ENCODE measurements at places on chromosomes 7 and 10.
A peak's percentile ranks its signal among the peaks of the same experiment; 100 is the strongest.

- H3K4me1 ChIP-seq, result peaks cover 75% of the 10 kb centered on the region
- H3K36me3 ChIP-seq, result peaks cover under 1% of the 10 kb centered on the region
- no peaks in the 10 kb centered on the region for H3K27me3 ChIP-seq
- H3K27ac ChIP-seq, result peak overlapping the region; percentile 94
- no peak overlapping the region for H3K4me3 ChIP-seq
- DNase-seq, result no peak
These were observed 17.8 kb downstream of the MET start for GRCh38 chr7:116689790-116690259.

DNA sequence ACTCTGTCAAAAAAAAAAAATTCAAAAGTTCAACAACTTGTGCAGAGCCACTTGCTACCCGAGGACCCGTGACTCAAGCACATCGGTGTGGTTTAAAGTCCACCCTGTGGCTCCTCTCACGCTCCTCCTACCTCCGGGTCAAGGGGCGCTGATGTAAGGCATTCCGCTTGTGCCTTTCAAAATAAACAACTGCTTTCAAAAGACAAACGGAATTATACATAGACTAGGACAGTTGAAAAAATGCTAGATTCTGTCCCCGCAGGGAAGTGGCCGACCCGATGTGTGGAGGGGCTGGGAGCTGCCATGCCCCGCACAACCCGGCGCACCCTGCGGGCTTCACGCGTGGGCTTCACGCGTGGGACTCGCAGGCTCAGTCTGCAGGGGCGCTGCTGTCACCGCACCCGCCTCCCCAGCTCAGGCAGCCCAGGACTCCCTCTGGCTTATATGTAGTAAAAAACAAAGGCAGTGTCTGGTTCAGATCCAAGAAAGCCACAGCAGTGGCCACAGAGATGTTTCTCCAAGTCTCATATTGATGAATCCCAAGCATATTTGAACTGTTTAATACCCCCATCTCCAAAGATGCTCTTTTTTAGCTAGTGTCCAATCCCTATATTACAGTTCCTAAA, 239.7 kb upstream of the INHBA start:
- no peak for DNase-seq
- H3K36me3 ChIP-seq, result no peaks in the 10 kb centered on the region
- no peak overlapping the region for H3K27ac ChIP-seq
- H3K4me3 ChIP-seq, result peak overlapping the region; percentile 13

- H3K36me3 ChIP-seq, result no peaks in the 10 kb centered on the region
- no peaks in the 10 kb centered on the region for H3K27me3 ChIP-seq
- H3K4me3 ChIP-seq, result no peak overlapping the region
- DNase-seq, result no peak
- H3K4me1 ChIP-seq, result no peaks in the 10 kb centered on the region
- H3K27ac ChIP-seq, result no peak overlapping the region
These were observed 248.1 kb downstream of the AHR start for GRCh38 chr7:17546592-17546991.

GRCh38 chr7:158328376-158329013, 259.1 kb downstream of the PTPRN2 start:
- H3K4me1 ChIP-seq, result no peaks in the 10 kb centered on the region
- no peak overlapping the region for H3K4me3 ChIP-seq
- no peaks in the 10 kb centered on the region for H3K36me3 ChIP-seq
- no peak overlapping the region for H3K27ac ChIP-seq

DNA sequence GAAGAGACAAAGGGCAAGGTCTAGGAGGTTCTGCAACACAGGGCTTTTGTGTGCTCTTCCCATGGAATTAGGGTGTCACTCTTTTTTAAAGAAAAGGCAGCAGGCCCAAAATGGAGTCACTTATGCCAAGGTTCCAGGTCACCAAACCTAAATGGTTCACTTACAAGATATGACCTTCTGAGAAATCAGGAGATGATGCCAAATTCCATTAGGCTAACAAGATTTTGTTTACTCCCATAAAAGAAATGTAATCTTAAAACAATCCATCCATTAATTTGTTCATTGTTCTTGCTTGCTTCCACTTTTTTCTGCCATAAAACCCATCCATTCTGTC, 158.1 kb downstream of the SNX13 start:
- 0 out of 2 replicates have a peak, but pooled peaks cover 10% of the 10 kb centered on the region for H3K4me1 ChIP-seq
- H3K27ac ChIP-seq, result no peak overlapping the region
- H3K27me3 ChIP-seq, result no peaks in the 10 kb centered on the region
- no peaks in the 10 kb centered on the region for H3K36me3 ChIP-seq
- H3K4me3 ChIP-seq, result no peak overlapping the region
- no peak for DNase-seq

DNA sequence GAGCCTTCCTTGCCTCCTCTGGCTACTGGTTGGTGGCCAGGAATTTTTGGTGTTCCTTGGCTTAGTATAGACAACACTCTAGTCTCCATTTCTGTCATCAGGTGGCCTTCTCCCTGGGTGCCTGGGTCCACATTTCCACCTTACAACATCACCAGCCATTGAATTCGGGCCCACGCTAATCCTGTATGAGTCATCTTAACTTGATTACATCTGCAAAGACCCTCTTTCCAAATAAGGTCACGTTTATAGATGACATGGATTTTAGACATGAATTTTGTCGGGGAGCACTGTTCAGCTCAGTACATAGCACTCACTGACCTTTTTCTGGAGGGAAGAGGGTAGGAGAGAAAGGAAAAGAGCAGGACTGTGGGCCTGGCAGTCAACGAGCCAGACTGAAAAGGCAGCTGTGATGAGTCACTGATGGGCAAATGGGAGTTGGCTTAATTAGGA, 39.4 kb downstream of the MMRN2 start:
- no peak overlapping the region for H3K4me3 ChIP-seq
- no peaks in the 10 kb centered on the region for H3K4me1 ChIP-seq
- DNase-seq, result no peak
- no peak overlapping the region for H3K27ac ChIP-seq

DNA sequence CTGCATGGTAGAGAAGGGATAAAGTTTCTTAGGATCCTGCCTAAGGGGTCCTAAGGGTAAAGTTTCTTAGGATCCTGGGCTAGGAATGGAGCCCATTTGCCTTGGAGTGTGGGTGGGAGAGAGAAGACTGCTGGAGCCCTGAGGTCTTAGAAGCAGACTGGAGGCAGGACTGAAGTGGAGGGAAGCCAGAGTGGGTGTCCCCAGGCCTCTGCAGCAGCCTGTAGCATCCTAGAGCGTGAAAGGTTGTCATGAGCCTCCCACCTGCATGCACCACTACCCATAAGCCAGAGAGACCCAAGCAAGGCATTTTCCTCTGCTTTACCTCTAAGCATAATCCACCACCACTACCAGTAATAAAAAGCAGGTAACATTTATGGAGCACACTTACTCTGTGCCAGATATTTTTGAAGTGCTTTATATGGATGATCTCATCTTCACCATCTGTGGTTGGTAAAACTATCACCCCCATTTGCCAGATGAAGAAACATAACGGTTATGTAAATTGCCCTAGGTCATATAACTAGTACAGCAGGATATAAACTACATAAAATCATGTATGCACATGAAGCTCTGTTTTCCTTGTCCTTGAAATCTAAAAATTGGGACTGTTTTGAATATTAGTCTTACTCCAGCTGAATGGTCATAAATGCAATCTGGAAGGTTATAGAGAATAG, 103.5 kb upstream of the CCDC6 start:
- DNase-seq, result no peak
- H3K36me3 ChIP-seq, result no peaks in the 10 kb centered on the region
- H3K27me3 ChIP-seq, result peaks cover 5% of the 10 kb centered on the region

DNA sequence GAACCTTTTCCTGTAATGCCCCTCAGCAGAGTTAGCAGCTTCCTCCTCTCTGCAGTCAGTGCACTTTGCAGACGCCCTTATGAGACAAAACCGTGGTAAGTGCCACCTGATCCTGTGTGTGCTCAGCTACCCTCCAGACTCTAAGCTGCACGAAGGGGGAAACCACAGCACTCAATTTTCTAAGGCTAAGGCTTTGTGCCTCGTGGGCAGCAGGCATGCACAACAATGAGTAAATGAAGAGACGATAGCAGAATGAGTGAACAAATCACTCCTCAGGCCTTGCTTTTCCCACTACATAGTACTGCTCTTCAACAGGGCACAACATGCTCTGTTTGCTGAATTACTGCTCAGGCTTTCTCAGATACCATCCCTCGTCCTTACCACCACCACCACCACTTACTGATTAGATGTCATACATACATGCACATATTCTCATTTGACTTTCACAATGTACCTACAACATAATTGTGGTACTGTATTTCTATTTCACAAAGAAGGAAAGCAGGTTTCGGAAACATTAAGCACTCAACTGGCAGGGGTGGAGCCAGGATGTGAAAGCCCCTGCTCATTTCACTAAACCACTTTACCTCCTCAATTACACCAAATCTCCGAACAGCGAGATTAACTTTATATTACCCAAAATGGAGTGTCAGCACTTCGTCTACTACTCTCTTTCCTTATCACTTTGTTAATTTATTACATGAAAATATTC, 85.4 kb downstream of the ICA1 start:
- DNase-seq, result no peak
- H3K4me1 ChIP-seq, result no peaks in the 10 kb centered on the region
- no peak overlapping the region for H3K27ac ChIP-seq
- H3K4me3 ChIP-seq, result no peak overlapping the region
- H3K27me3 ChIP-seq, result peaks cover 33% of the 10 kb centered on the region

DNA sequence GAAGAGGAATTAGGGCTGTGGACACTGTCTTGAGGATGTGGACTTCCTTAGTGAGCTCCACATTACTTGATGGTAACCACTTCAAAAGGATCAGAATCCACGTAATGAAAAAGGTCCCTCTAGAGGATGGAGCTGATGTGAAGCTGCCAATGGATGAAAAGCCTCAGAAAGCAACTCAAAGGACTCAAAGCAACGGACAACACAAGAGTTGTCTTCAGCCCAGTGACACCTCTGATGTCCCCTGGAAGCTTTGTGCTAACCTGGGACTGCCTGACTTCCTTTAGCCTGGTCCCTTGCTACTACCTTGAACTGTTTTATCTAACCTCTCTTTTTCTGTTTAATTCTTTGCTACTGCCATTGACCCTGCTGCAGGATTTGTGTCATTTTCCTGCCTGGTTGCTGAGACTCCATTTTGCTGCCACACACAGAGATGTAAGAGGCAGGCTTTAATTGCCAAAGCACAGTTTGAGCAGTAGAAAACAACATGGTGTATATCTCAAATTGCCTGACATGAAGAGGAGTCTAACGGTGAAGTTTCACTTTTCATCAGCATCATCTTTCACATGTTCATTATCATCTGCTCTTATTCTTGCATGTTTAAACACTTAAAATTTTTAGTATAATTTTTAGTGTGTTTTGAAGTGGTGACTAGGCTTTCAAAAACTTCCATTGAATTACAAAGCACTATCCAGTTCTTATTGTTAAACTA, 11.1 kb upstream of the SGCE start:
- H3K27ac ChIP-seq, result no peak overlapping the region
- no peaks in the 10 kb centered on the region for H3K36me3 ChIP-seq
- no peak for DNase-seq

DNA sequence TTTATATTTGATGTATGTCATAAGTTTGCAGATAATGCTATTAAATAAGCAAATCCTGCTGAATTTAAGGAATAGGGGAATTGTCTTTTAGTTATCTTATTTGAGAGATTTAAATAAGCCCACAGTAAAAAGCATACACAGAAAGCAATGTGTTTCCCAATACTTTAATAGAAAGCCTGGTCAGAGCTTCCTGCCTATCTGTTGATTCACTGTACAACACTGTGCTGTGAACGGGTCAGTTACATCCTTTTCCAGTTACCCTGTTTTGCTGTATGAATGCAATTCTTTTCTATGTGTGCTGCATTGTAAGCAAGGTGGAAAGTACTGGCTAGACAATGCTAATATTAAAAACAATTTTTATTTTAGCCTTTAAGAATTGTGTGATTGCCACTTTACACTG, 81.2 kb downstream of the ANKRD7 start:
- H3K27ac ChIP-seq, result no peak overlapping the region
- H3K36me3 ChIP-seq, result no peaks in the 10 kb centered on the region
- H3K4me1 ChIP-seq, result no peaks in the 10 kb centered on the region

DNA sequence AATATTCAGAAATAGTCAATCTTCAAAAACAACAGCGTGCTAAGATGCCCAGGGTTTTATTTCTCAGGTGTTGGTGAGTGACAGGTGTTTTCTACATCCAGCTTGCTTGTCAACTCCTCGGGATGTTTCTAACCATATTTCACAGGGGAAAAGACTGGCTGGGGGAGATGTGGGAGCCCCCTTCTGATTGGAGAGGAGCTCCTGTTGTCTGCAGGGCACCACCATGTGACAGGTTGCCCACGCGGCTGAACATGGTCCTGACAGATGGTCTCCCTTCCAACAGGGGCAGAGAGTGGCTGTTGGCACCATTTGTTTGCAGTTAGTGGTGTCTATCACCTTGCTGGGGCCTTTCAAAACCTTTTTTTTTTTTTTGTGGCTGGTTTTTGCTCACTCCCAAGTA, 16.5 kb upstream of the GPR26 start:
- no peak for DNase-seq
- no peak overlapping the region for H3K27ac ChIP-seq
- no peaks in the 10 kb centered on the region for H3K36me3 ChIP-seq
- peaks cover 22% of the 10 kb centered on the region for H3K27me3 ChIP-seq

DNA sequence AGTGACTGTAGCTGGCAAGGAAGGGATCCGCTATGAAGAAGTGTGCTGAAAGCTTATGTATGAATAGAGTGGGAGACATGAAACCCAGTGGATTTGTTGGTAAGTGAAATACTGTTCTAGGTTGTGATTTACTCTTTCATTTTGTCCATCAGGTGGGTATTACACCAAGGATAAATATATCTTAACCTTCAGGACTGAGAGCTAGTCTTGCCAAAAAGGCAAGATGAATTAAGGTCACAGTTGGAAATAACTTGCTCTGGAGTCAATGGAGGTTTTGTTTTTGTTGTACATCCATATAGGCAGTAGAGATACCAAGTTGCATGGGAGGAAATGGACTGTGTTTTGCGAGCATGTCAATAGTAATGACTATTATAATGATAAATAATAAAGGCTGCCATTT, 190.6 kb downstream of the TMEM178B start:
- no peak overlapping the region for H3K4me3 ChIP-seq
- H3K4me1 ChIP-seq, result no peaks in the 10 kb centered on the region
- no peaks in the 10 kb centered on the region for H3K27me3 ChIP-seq
- no peaks in the 10 kb centered on the region for H3K36me3 ChIP-seq
- H3K27ac ChIP-seq, result no peak overlapping the region

DNA sequence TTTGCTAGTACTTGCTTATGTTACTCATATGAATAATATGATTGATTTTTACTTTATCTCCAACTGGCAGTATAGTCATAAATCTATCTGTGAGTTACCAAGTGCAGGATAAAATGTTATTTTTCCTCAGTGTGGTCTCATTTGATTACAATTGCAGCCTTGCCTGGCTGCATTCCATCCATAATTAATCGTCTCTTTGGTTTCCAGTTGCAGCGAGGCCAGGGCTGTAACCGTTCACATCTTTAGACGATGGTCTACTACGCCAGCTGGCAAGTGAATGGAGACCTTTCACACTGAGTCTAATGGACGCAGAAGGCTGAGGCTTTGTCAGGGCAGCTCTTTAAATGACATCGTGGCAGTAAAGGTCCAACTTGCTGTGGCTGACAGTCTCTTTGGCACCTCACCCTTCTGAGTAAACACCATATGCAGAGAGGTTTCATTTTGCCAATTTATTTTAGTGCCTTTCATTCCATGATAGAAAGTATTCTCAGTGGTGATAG, 84.0 kb downstream of the ARL4A start:
- no peak overlapping the region for H3K4me3 ChIP-seq
- no peak for DNase-seq
- H3K4me1 ChIP-seq, result no peaks in the 10 kb centered on the region
- H3K36me3 ChIP-seq, result no peaks in the 10 kb centered on the region
- H3K27me3 ChIP-seq, result no peaks in the 10 kb centered on the region
